ENCODE measurements at places on chromosomes 3 and 15. TPM values are rescaled to one million over a fixed set of nuclear protein-coding genes. Genes with fewer than 3 reads are reported as not detected.
A peak's percentile ranks its signal among the peaks of the same experiment; 100 is the strongest.

GRCh38 chr3:143697975-143698374 lies 150.3 kb downstream of the SLC9A9 start:
- DNase-seq, result no peak

- DNase-seq, result peak; percentile 44
Observed at GRCh38 chr3:141796889-141797781, 33.9 kb downstream of the GRK7 start.

DNA sequence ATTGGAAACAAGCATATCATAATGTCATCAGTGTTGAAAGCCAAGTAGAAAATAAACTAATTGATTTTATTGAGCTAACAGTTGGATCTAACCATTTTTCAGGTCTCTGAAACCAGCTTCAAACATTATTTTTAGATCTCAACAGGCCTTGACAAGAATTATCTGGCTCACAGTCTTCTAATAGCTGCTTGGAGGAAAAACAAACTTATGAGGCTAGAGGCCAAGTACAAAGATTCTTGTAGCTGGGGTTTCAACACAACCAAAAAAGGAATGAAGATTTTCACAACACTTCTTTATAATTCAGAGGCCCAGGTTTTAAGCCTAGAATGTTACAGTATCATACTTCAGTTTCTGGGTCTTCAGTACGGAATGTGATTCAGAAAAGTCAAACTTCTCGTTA lies 3.7 kb downstream of the SETMAR start:
- DNase-seq, result no peak

DNA sequence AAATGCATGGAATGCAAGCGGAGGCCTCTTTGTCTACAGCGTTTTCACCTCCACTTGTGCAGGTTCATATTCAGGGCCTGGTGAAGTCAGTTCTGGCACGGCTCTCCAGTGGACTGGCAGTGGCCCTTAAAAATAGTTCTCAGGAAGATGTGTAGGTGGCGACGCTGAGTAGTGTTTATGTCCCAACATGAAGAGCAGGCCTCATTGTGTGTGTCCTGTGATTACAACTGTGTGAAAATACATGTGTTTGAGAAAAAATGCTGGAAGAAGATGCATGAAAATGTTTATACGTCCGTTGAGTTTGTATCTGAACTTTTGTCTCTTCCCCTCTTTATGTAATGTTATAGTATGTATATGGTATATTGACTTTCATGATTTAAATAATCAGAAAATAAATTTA lies 7.2 kb downstream of the LIPC start:
- no peak for DNase-seq

- no peak for DNase-seq
Observed at GRCh38 chr3:69385123-69385722, 665 bp downstream of the FRMD4B start.

GRCh38 chr3:72043204-72044133 lies 258.5 kb upstream of the PROK2 start:
- no peak for DNase-seq

DNA sequence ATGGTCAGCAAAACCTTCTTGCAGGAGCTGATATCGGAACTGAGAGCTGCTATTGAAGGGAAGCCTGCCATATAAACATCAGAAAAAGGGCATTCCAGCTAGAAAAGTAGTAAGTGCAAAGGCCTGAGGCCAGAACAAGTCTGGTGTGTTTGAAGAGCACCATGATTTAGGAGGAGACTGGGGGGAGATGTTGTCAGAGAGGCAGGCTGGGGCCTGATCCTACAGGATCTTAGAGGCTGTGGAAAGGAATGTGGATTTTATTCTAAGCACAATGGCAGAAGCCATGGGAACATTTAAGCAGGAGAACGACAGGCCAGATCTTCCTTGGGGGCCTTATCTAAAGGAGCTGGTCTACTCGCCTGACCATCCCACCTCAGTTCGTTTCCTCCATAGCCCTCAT lies 5.1 kb upstream of the MUC13 start:
- DNase-seq, result no peak

GRCh38 chr3:55362210-55362960 lies 124.7 kb downstream of the WNT5A start:
- DNase-seq, result no peak

DNA sequence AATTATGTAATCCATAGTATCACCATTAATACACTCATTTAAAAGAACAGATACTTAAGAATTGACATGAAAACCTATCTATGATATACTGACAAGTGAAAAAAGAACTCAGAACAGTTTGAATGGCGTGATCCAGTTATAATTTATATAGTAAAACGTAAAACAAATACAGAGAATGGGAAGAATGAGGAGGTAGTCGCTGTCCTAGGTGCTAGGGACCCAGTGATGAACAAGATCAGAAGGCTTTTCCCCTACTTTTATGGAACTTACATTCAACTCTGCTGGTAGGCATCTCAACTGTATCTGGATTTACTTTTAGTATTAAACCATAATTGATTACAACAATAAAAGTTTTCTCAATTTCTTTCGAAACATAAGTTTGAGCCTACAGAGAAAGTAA lies 31.8 kb downstream of the GSK3B start:
- no peak for DNase-seq

GRCh38 chr15:83947156-83947555 lies 288.4 kb upstream of the GOLGA6L4 start:
- no peak for DNase-seq

- no peak for DNase-seq
Observed at GRCh38 chr15:99249270-99249841, at the start of gene TTC23. TTC23 (minus strand) TSS chr15:99249581; CDS start chr15:99228712, 20,869 bp downstream.

- DNase-seq, result peak; percentile 49
Observed at GRCh38 chr3:71926262-71926600, 141.3 kb upstream of the PROK2 start.

DNA sequence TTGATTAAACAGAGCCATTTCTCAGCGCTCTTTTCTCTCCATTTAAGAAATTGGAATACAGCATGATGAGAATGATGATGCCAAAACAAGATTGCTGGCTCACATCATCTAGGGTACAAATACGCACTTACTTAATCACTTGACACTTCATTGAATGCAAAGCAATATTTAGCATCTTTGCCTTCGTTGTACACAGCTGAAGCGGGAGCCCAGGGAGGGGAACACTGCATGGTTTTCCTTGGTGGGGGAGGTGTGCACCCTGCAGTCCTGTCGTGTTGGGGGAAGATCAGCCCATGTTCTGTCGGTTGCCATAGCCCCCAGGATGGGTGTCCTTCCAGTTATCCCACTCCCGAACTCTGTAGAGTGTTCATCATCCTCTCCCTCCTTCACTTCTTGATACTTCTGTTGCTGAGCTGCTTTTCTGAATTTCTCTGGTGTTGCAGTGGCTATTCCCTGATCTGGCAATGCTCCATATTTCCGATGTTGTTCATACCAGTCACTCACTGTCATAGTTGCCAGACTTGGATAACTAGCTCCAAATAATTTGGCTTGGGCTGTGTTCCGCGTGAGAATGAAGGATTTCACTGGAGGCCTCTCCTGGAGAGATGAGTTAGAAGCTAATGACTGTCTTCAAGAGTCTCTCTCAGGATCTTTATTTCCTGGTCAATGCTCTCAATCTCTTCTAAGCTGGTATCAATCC lies 50.1 kb upstream of the DYNC1LI1 start:
- no peak for DNase-seq

DNA sequence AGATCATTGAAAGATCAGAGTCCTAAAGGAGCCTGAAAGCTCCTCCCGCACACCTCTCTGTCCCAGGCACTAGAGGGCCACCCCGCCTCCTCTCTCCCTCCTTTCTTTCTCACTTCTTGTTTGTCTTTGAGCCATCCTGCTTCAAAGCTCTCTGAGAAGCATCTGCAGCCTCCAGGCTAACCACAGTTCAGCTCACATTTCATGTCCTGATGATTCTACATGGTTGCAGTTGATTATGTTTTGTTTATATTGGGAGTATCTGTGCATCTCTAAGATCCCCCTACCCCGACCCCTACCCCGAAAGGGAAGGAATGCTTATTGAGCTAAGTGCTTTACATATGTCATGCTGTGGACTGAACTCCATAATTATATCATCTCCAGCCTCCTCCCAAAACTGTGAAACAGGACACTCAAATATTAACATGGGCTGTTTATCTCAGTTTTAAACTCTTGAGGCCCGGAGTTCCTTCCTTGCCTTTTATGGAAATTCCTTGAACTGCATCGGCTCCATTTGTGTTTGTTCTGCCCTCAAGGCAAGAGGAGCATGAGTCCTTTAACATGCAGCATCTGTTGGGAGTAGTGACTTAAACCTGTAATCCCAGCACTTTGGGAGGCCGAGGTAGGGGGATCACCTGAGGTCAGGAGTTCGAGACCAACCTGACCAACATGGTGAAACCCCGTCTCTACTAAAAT lies 30.9 kb downstream of the MGLL start:
- no peak for DNase-seq

- DNase-seq, result no peak
Observed at GRCh38 chr3:60890226-60890625, 361.0 kb downstream of the FHIT start.

DNA sequence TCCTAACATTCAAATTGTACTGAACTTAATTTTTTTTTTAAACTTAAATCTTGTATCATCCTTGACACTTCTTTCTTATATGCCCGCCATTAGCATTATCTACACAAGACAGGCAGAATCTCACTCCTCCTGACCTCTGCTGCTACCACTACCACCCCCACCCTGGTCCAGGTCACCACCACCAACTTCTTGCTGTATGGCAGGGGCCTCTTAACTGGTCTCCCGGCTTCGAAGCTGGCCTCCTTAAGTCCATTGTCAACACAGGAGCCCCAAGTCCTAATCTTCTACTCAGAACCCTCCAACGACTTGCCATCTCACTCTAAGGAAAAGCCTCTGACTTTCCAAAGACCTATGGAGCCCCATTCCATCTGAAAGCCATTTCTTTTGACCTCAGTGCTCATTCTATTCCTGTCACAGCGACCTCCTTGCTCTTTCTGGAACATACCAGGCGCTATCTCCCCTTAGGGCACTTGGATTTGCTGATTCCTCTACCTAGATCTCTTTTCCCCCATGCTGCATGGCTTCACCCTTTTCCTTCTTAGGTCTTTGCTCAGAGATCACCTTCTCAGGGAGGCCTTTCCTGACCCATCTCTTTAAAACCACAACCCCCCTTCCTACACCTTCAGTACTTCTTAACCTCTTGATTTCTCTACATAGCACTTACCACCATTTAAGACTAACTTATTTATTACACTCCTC lies 2.6 kb downstream of the PRC1 start:
- DNase-seq, result no peak

DNA sequence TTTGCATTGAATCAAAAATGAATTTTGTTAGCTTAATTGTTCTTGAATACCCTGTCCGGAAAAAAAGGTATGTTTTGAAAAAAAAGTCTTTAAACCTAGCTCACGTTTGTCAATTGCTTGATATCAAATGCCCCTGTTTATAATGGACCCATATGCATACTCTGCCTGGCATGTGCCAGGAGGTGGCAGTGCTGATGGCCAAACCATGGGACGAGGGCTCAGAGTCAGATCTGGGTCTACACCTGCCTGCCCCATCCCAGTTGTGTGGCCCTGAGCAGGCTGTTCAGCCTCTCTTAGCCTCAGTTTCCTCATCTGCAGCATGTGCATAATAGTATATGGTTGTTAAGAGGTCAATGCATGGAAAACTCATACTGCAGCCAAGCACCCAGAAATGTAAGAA lies 38.8 kb downstream of the PRKCD start:
- no peak for DNase-seq

DNA sequence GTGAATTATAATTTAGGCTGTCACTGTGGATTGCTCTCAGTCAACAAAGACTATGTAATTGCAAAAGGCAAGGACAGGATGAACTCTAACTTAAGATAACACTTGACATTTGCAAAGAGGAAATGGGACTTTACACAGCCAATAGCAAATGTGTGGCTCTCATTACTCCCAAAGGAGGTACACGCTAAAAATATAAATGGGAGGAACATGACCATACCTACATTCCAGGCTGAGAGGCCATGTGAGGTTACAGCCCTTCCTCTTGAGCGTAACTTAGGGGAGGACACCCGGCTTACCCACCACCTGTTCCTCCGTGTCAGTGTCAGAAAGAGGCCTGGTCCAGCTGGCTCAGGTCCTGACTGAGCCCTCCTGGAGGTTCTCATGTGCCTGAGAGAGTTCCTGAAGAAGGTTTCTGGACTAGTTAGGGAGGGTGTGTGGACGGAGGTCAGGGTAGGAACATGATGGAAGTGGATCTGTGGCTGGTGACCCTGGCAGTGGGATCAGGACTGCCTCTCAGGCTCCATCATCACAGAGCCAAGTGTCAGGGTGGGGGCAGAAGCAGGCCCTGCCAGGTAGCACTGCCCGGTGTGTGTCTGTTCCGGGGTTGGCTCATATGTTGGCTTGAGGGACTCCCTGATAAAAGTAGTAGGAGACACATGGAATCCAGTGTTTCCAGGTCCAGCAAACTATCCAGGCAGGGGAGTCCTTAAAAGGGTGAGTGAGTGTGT lies 7.9 kb downstream of the POPDC2 start:
- DNase-seq, result no peak

DNA sequence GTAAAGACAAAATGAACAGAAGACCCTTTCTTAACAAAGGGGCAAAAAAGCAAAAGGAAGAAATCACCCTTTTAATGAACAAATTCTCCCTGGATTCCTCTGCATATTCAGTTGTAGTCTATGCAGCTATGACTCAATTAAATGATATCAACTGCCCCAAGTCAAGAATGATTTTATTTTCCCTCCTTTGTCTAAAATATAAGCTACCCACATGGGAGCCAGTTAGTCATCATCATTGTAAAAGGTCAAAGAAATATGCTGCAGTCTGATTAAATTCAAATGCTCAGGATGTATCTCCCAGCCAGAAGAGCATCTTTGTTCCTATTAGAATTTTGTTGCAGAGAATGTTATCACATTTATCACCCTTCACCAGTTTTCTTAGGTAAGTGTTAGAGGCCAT lies 84.0 kb downstream of the SST start:
- DNase-seq, result no peak

DNA sequence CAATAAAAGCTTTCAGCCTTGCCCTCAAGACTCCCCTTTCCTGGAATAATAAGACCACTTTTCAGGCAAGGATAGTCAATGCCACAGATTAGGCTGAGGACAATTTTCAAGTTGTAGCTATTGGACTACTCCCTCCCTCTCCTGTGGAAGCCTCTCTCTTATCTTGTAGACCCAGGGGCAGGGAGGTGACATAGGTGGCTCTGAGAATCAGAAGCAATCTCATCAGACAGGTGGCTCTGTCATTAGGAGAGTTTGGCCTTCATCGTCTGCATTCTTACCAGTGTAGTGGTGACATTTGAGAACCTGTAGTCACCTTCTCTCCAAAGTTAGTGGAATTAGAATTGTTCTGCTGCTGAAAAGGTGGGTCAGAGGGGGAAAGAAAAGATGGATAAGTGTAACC lies 80.0 kb downstream of the LARS2 start:
- DNase-seq, result no peak

The ZNF662 gene
- total RNA-seq, result 0.40 TPM

The ABHD17C gene
- total RNA-seq, result 20.6 TPM

The FANCD2OS gene
- total RNA-seq, result not detected

The RASGRF1 gene
- total RNA-seq, result 0.16 TPM

The DNASE1L3 gene
- not detected for total RNA-seq

The ANO10 gene
- 30.1 TPM for total RNA-seq

The KCNAB1 gene
- 1.8 TPM for total RNA-seq

The VWA5B2 gene
- total RNA-seq, result 67.9 TPM

The KNSTRN gene
- 46.2 TPM for total RNA-seq
